ENCODE measurements at places on chromosomes 13 and 19.

DNA sequence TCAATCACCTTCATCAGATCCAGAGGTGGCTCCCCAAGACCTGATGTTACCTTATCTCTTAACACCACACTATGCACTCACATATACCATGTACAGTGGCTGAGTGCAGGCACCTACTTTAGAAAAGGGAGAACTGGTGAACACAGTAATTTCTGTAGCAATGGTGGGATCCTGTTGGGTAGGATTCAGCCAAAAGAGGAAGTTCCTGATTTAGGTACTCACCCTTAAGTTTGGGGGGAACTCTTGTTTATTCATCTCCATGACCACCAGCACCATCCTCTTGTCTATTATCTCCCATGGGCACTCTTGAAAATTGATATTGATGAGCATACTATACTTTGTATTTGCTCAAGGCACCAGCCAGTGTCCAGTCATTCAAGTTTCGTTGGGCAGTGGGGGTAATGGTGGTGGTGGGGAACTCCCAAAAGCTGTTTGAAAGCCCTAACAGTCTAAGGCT lies 324.4 kb downstream of the LMO7 start:
- H3K36me3 ChIP-seq: no peaks in the 10 kb centered on the region
- H3K4me1 ChIP-seq: no peaks in the 10 kb centered on the region
- no peaks in the 10 kb centered on the region for H3K27me3 ChIP-seq
- no peak overlapping the region for H3K27ac ChIP-seq

DNA sequence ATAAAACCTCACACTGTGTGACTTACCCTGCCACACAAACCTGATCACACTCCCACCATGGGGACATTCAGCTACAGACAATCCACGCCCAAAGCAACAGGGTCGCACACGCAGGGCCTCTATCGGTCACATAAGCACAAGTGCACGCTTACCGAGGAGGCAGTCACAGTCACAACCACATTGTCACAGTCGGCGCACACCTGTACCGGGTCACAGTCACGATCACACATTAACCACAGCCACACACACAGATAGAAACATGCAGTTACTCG lies 579 bp downstream of the ZNF566 start:
- peak overlapping the region; percentile 62 for H3K4me3 ChIP-seq
- H3K36me3 ChIP-seq: no peaks in the 10 kb centered on the region
- H3K27ac ChIP-seq: peak overlapping the region; percentile 84
- peaks cover 19% of the 10 kb centered on the region for H3K4me1 ChIP-seq
- H3K27me3 ChIP-seq: no peaks in the 10 kb centered on the region

DNA sequence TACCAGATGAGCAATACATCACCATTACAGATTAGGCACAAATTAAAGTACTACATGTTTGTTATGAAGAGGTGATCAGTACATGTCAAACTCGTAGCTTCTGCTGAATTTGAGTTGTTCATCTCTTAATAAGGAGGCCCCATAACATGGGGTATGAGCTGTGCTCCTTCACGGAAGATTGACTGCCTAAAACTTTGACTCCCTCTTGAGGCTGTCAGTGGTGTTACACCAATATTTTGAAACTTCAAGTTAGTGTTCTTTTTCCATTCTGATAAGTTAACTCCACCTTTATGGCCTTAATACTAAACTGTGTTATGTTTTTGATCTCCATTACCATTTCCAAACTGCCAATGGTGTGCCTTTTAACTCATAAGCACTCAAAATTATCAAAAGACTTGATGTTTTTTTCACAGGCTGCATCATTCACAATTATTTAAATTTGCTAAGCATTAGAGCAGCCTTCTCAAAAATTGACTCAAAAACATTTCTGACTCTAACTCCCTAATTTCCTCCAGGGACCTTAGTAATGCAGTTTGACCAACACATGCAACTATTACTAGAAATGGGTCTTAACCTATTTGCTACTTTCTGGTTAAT lies 1591.5 kb downstream of the PCDH9 start:
- H3K27ac ChIP-seq: no peak overlapping the region
- H3K27me3 ChIP-seq: no peaks in the 10 kb centered on the region
- H3K36me3 ChIP-seq: no peaks in the 10 kb centered on the region
- no peaks in the 10 kb centered on the region for H3K4me1 ChIP-seq

DNA sequence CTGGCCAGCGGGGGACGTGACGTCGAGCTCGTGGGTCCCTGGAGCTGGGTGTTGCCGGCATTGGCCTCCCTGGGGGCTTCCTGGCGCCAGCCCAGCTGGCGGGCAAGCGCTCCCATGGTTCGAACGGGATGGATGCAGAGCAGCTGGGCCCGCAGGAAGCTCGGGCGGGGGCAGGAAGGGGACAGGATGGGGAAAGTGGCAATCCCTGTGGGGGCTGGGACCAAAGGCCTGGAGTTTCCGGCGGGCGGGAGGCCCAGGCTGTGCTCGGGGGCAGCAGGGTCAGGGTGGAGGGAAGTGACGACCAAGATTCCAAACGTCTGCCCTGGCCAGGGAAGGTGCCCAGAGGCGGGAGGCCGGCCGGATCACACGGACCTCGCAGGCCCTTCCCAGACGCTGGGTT lies 19.3 kb downstream of the PALM start:
- peaks cover 4% of the 10 kb centered on the region for H3K4me1 ChIP-seq
- peak overlapping the region; percentile 45 for H3K27ac ChIP-seq
- H3K27me3 ChIP-seq: no peaks in the 10 kb centered on the region

- no peak overlapping the region for H3K4me3 ChIP-seq
- no peak overlapping the region for H3K27ac ChIP-seq
- no peaks in the 10 kb centered on the region for H3K36me3 ChIP-seq
- no peak for DNase-seq
- H3K4me1 ChIP-seq: no peaks in the 10 kb centered on the region
Measured at GRCh38 chr13:76474356-76474755, 411.8 kb downstream of the KCTD12 start.

- no peaks in the 10 kb centered on the region for H3K27me3 ChIP-seq
- no peak overlapping the region for H3K27ac ChIP-seq
- H3K36me3 ChIP-seq: no peaks in the 10 kb centered on the region
- H3K4me1 ChIP-seq: peaks cover 14% of the 10 kb centered on the region
Measured at GRCh38 chr19:3274942-3275582, 50.6 kb downstream of the CELF5 start.

GRCh38 chr13:20714563-20715329 lies 11.2 kb downstream of the IL17D start:
- DNase-seq: no peak
- peak overlapping the region; percentile 72 for H3K27ac ChIP-seq
- peaks cover 16% of the 10 kb centered on the region for H3K4me1 ChIP-seq
- H3K36me3 ChIP-seq: no peaks in the 10 kb centered on the region
- no peaks in the 10 kb centered on the region for H3K27me3 ChIP-seq
- peak overlapping the region; percentile 22 for H3K4me3 ChIP-seq

DNA sequence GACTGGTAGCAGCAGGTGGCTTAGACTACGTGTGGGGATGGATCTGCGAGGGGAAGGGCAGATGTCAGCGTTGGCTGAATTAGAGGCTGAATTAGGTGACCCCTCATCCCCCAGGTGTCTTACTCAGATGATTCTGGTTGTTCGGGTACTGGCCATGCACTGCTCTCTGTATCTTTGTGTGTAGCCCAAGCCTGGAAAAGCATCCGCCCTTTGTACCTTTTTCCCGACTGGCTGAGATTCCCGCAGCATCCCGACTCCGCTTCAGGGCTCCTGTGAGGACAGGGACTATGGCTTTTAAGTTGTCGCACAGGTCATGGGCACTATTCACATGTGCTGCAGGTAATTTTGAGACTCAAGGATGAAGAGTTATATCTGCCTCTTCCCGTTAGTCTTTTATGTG lies 7.2 kb downstream of the TFDP1 start:
- no peak overlapping the region for H3K27ac ChIP-seq
- H3K4me3 ChIP-seq: no peak overlapping the region
- H3K36me3 ChIP-seq: no peaks in the 10 kb centered on the region
- peaks cover 15% of the 10 kb centered on the region for H3K4me1 ChIP-seq
- DNase-seq: peak; percentile 77
- no peaks in the 10 kb centered on the region for H3K27me3 ChIP-seq

DNA sequence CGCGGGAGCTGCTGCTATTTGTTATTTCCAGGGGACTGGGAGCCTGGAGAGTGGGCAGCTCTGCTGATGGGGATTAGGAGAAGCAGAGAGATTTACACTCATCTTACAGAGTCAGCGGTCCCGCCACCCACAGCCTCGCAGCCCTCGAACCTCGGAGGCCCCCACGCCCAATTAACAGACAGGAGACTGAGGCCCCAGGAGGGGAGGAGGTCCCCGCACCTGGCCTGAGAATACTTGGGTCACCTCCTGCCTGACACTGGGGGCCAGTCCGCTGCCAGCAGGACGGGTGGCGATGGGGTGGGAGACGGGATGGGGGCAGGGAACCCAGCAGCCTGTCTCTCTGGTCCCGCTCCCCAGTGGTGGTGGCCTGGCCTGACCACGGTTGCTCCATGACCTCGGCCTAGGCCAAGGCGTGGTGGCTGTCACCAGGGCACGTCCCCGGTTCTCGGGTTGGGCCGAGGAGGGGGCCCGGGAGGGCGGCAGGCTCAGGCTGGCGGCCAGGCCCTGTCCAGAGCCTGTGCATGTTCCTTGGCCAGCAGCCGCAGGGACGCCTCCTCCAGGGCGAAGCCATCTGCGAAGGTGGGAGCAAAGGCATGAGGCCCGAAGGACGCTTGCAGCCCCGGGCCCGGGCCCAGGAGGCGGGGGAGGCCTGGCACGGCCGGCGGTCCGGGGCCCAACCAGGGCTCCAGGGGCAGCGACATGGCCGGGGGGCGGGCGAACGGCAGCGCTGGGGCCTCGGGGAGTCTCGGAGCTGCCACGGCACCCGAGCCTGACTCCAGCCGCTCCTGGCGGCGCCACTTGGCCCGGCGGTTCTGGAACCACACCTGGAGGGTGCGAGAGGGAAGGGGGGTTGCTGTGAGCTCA lies 1.7 kb downstream of the RAX2 start:
- no peak for DNase-seq
- no peaks in the 10 kb centered on the region for H3K4me1 ChIP-seq
- no peak overlapping the region for H3K27ac ChIP-seq
- H3K27me3 ChIP-seq: no peaks in the 10 kb centered on the region
- peaks cover 28% of the 10 kb centered on the region for H3K36me3 ChIP-seq

DNA sequence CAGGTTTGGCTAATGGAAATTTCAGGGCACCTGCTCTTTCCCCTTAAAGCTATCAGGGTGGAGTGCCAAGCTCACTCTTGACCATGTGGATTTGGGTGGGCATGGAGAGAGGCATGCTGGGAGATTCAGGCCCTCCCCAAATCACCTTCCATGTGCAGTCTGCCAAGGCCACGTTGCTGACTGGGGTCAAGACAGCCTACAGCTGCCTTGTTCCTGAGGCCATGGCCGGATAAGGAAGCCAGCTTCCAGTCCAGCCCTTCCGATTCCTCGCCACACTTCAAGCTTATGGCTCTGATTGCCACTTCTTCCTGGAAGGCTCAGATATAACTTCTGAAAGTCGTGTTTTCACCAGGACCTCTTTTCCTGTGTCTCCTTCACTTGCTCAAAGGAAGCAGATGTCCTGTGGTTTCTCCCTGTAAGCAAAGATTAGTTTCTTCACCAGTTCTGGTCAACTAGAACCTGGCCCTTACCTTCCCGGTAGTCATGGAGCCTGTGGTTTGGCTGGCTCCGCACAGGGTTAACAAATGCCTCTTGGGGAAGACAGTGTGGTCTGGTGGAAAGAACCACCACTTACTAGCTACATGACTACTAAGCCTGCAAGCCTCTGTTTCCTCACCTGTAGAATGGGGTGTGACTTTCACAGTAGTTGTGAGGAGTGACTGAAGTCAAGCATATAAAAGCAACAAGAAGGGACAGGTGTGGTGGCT lies 16.1 kb upstream of the TPT1 start:
- H3K4me1 ChIP-seq: no peaks in the 10 kb centered on the region
- DNase-seq: no peak
- no peak overlapping the region for H3K27ac ChIP-seq
- no peaks in the 10 kb centered on the region for H3K27me3 ChIP-seq
- H3K4me3 ChIP-seq: no peak overlapping the region
- H3K36me3 ChIP-seq: peaks cover 30% of the 10 kb centered on the region

DNA sequence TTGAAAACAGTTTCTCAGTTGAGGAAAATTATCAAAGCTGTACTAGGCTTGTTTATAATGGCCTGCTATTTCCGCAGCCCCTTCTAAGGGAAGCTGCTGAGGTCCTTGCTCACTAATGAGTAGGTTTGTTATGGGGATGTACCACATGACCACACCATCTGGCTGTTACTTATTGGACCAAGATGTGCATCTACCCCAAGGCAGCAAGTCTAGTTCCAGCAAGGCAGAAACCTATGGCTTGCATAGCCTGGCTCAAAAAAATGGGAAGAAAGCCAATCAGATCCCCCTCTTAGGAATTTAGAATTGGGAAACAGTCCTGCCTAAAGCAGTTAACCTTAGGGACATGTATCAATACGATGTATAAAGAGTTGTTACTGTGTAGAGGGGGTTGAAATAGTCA lies 186.5 kb upstream of the SPRY2 start:
- DNase-seq: no peak
- no peaks in the 10 kb centered on the region for H3K27me3 ChIP-seq
- H3K36me3 ChIP-seq: no peaks in the 10 kb centered on the region
- no peak overlapping the region for H3K4me3 ChIP-seq
- H3K27ac ChIP-seq: no peak overlapping the region

DNA sequence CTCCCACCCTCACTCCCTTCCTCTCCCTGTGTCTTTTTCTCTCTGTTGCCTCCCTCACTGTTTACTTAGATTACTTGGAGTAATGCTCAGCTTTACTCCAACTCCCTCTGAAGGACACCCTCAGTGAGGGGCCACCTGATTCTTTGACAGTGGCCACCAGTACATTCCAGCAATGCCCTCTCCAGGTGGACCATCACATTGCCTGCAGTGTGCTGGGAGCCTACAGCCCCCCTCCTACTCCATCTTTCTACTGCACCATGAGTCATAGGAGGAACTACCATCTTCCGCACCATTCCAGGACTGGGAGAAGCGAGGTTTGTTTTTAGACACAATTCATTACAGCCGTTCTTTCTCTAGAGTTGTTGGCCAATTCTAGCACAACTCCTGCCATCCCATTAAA lies 96.6 kb upstream of the POSTN start:
- no peak for DNase-seq
- no peaks in the 10 kb centered on the region for H3K36me3 ChIP-seq
- H3K27me3 ChIP-seq: no peaks in the 10 kb centered on the region
- no peak overlapping the region for H3K4me3 ChIP-seq
- no peak overlapping the region for H3K27ac ChIP-seq

DNA sequence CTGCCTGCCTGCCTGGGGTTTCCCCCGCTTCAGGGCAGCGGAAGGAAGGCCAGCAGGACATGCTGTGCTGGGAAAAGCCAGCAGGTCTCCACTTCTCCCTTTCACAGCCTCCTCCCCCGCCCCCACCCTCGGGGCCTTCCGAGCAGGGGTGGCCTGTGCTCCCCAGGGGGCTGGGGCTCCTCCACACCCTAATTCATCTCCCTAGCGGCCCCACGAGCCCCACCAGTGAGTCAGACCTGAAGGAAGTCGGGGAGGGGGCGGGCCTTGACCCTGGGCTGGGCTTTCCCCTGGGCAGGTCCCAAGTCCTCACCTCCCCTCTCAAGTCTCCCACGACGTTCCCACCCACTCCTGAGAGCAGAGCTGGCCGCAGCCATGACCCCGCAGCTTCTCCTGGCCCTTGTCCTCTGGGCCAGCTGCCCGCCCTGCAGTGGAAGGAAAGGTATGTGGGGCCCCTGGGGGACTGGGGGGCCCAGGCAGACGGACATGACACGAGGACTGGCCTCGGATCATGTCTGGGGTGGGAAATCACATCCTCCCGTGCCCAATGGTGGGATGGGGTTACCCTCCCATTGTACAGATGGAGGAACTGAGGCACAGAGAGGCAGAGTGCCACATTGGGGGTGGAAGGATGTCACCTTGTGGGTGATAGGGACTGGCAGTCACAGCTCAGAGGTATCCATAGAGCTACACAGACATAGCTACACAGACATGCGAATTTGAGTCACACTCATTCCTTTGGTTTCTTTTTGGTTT lies at the start of gene EBI3:
EBI3 (plus strand) TSS at position 345 of the 753 bp plus-strand sequence; CDS start at position 373, 28 bp downstream.
- no peaks in the 10 kb centered on the region for H3K27me3 ChIP-seq
- no peaks in the 10 kb centered on the region for H3K4me1 ChIP-seq
- no peak for DNase-seq
- no peaks in the 10 kb centered on the region for H3K36me3 ChIP-seq
- H3K4me3 ChIP-seq: no peak within 1 kb of the TSS
